ENCODE measurements at places on chromosomes 4 and X.

DNA sequence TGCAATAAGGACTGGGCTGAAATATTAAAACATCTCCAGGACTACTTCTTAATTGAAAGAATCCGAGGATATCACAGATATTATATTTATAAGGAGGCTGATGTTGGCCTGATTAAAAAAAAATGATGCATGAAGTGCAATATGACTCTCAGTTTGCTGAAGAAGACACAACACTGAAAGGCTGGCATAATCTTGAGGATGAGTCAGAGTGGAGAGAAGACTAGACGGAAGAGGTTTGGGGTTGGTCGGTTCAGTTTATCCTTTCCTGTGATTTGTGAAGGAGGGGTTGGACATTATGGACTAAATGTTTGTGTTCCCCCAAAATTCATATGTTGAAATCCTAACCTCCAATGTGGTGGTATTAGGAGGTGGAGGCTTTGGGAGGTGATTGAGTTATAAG lies 170.3 kb downstream of the CORIN start:
- no peak for DNase-seq

- no peak for DNase-seq
These were observed 43.0 kb upstream of the TAPT1 start for GRCh38 chr4:16269240-16269639.

- no peak for DNase-seq
These were observed 358.8 kb downstream of the MID1IP1 start for GRCh38 chrX:39159921-39160507.

DNA sequence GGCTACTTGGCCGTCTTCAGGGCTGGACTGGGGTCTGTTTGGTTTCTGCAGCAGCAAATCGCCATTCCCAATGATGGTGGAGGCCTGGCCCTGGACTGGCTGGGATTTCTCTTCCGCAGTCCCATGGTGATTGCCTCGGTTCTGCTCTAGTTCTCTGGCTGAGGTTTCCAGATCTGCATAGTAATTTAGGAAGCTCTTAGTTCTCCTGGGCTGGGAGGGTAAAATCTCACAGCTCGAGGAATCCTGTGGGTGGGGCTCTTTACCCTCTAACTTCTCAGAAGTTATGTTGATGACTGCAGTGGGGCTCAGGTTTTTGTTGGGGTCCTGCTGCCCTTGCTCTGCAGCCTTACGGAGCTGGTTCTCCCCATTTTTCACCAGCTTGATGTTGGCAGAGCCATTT lies 200.6 kb downstream of the APBB2 start:
- DNase-seq, result no peak

DNA sequence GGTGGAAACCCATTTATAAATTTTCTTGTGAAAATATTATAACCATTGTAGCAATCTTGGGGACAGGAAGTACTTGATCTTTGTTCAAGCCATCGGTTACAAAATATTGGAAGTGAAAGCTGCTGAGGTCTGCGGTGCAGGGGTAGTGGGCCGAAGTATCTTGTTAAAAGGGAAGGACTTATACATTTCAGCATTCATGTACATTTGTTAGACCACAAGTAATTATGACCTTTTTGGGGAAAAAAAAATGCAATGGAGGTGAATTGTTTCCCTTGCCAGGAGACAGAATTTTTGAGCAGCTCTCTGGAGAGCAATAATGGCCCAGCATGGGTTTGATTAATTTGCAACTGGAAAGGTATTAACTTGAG lies 121.3 kb downstream of the EGF start:
- no peak for DNase-seq

DNA sequence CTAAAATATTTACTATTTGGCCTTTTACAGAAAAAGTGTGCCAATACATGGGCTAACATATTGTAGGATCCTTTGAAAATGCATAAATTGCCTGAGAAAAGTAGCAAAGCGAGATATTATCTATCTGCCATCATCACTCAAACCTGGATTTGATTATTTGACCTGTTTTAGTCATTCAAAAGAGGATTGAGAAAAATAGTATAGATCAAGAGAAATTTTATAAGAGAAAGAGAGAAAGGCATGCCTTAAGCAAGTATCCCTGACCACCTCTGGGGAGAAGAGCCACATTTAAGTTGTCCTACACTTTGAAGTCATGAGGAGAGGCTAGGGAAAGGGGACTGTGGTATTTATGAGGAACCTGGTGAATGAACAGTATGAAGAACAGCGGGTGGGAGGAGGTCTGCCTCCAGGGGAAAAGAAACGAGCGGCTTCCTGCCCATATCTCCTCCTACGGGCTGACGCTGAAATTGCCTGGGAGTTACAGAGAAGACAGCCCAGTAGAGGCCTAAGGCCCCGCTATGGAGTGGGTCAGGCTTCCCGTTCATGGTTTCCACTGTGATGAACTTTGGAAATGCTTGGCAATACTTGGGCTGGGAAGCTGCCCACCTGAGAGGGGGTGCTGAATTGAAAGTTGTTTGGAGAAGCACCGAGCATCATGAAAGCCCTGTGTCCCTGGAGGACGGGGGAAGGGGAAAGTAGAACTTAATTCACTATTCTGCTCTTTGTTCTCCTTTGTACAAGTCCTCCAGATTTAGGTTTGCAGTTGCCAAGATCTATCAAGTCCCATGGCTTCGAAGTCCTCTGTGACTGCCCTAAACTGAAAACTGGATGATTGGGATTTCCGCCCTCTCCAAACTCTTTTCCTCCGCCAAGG lies 106.9 kb upstream of the ACSL4 start:
- no peak for DNase-seq

DNA sequence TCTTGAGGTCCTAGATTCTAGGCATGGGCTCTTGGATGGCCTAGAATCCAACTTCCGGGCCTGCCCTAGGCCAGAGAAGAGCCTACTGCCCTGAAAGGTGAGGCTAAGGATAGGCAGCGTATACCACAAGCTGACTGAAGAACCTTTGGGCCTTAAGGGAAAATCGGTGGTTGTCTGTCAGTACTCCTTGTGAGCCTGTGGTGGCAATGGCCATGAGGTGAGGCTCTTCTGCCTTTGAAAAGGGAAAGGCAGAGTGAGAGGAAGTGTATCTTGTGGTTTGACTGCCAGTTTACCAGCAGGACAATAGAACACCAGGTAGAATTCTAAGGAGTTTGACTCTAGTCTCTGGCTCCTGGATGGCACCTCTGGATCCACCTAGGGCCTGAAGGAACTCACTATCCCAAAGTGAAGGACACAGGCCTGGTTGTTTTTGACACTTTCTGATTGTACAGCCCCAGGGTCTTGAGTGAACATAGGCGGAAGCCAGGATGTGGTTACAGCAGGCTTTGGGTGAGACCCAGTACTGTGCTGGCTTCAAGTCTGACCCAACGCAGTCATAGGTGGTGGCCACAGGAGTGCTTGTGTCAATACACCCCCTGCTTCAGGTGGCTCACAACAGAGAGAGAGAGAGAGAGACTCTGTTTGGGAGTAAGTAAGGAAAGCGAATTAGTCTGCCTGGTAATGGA lies 20.9 kb downstream of the ITIH6 start:
- no peak for DNase-seq

DNA sequence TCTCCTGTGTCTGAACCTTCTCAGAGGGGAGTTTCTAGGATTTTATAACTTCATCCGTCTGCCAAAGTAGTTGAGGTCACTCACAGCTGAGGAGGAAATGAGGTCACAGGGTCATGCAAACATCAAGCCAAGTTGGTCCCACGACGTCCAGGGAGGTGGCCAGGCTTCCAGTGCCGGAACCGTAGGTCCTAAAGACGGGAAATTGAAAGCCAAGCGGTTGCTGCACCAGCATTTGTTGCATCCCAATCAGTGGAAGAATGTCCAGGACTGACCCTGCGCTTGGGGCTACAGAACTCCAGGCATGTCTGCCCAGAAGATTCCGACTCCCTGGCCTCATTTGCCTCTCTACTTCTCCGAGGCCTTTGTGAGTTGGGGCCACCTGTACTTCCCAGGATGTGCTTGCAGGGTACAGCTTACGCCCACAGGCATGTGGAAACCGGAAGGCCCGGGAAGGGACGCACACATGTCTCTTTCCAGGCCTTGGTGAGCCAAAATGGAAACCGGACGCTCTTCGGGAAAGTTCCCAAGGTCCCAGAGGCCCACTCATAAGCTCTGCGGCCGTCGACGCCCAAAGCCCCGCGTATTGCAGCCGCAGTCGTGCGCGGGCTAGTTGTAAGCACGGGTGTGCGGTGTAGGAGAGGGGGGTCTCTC lies 9.3 kb downstream of the PRDM8 start:
- no peak for DNase-seq

- DNase-seq, result no peak
These were observed 27.0 kb upstream of the BANK1 start for GRCh38 chr4:101763576-101763975.
